Right renal cortex interstitium (tissue), 3 donors: ENCODE measurements at places on chromosomes 4 and X.

DNA sequence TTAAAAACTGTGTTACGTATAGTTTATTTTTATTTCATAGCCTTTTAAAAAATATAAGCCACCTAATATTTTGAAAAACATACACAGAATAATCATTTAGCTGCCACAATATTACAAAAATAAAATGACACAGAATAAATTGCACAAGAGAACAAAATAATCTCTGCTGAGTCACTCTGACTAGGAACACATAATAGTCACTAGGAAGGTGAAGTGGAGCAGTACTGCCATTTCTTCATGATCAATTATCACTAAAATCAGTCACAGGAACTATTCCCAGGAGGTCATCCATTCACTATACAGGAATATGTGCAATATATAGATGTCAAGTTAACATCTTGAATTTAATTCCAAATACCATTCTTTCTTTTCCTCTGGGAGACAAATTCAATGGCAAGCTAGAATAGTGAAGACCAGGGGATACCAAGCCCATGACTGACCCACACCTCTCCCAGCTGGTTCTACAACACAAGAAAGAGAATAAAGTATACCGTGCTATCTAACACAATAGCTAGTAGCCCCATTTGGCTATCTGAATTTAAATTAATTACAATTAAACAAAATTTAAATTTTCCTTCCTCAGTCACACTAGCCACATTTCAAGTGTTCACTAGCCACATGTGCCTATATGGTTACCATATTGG, 5.9 kb downstream of the SMIM43 start:
- DNase-seq, result no peak

- DNase-seq, result no peak
Observed at GRCh38 chr4:76947369-76947768, 2.2 kb upstream of the SEPTIN11 start.

- DNase-seq, result no peak
Observed at GRCh38 chr4:168139336-168139735, 47.0 kb downstream of the ANXA10 start.

- no peak for DNase-seq
Observed at GRCh38 chr4:4841156-4841555, 18.3 kb upstream of the MSX1 start.

DNA sequence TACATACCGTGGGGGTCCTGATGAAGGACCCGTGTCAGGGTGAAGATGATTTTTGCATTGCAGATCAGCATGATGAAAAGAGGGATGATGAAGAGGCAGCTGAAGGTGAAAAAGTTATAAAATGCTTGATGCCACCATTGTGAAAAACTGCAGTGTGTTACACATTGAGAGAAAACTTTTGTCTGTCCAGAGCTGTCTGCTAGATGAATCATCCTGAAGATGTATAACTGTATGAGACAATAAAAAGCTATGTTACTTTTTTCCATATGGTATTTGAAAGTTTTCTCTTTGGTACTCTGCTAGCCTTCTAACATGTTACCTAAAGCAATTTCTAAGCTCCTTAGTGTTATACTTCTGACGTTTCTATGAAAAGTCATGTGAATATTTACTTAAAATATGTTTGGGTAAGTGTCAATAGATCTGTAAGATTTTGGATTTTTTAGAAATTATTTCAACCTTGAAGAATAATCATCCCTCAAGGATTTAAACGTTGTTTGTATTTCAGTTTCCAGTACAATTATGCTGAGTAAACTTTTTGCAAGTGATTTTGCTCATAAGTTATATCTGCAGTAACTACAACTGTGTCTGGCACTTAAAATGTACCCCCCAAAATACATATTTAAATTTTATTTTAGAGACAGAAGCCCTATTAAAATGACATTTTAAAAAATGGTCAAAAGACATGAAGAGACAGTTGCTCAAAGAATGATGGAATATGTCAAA, 9.5 kb downstream of the GNRHR start:
- no peak for DNase-seq
